Peyer's patch (tissue), 4 donors: ENCODE measurements at places on chromosomes 4 and X. TPM values are rescaled to one million over a fixed set of nuclear protein-coding genes. Genes with fewer than 3 reads are reported as not detected.

COX7B2 gene
- total RNA-seq, result not detected

GLRA2 gene
- total RNA-seq, result not detected

CCDC120 gene
- 13.8 TPM for total RNA-seq

MID1 gene
- total RNA-seq, result 29.9 TPM

AKAP14 gene
- total RNA-seq, result not detected

DNA sequence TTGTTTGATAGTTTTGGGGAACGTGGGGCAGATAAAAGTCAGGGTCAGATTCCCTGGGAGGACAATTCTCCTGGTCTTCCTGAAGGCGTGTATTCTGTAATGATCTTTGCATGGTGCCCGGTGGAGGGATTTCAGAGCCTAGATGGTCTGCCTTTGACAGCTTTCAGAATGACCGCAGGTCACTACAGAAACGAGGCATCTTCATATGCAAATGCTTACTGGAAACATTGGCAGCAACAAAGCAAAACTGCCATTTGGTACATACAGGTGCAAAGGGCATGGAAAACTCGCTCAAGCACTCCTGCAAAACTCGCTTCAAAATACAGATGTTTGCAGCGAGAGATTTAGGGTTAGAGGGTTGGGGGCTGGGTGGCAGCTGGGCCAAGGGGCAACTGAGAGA is 8.8 kb downstream of the C4orf50 start:
- H3K27ac ChIP-seq, result no peak overlapping the region
- H3K36me3 ChIP-seq, result no peaks in the 10 kb centered on the region
- no peaks in the 10 kb centered on the region for H3K27me3 ChIP-seq
- H3K4me1 ChIP-seq, result no peaks in the 10 kb centered on the region
- no peak for DNase-seq

DNA sequence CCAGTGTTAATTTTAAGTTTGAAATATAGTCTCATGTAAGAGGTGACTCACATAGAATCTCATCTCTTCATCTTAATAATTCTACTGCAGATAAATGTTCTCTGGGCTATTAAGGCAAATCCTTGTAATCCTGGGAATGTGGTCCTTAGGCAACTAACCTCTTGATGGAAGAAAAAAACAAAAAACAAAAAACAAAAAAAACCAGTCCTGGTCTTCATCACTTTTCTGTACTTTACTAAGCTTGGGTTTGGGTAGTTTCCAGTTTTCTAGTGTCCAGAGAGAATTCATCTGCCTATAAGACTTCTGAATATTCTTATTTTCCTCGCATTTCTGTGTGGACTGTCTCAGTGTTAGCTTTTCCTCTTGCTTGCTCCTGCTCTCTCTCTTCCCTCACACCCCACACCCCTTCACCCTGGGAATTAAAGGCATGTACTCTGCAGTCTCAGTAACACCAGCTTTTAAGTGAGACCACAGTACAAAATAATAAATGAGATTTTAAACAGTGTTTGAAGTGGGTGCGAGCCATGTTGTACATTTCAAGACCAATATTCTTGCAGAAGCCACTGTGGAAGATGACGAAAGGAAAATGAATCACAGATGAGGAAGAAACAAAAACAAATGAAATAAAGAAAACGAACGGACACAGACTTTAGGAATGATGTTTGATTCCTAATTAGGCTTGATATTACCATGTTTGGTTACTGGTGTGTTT is 51.7 kb downstream of the HAND2 start:
- no peaks in the 10 kb centered on the region for H3K36me3 ChIP-seq
- no peak overlapping the region for H3K4me3 ChIP-seq
- H3K4me1 ChIP-seq, result no peaks in the 10 kb centered on the region
- H3K27me3 ChIP-seq, result no peaks in the 10 kb centered on the region
- H3K27ac ChIP-seq, result no peak overlapping the region

DNA sequence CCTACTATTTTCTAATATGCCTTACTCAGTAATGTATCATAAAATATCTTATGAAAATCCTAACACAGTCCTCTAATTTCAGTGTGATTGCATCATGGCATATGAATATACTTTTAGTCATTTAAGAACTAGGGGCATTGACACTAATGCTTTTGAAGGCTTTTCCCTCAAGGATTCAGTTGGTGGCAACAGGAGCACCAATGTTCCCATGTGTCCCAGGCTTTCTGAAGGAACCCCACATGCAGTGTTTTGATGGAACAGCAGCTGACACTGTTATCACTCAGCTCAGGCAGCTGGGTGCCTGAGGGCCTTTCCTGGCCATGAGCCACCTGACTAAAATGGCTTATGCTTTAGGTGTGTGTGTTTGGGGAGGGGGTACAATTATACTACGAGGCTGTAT is 348.3 kb downstream of the ARHGAP24 start:
- peaks cover 15% of the 10 kb centered on the region for H3K4me1 ChIP-seq
- H3K27ac ChIP-seq, result peak overlapping the region; percentile 27
- DNase-seq, result no peak
- no peak overlapping the region for H3K4me3 ChIP-seq
- H3K36me3 ChIP-seq, result no peaks in the 10 kb centered on the region

- DNase-seq, result no peak
- H3K4me3 ChIP-seq, result no peak overlapping the region
- no peaks in the 10 kb centered on the region for H3K4me1 ChIP-seq
- no peak overlapping the region for H3K27ac ChIP-seq
These were observed 176.0 kb downstream of the SMARCA1 start for GRCh38 chrX:129347291-129347690.

DNA sequence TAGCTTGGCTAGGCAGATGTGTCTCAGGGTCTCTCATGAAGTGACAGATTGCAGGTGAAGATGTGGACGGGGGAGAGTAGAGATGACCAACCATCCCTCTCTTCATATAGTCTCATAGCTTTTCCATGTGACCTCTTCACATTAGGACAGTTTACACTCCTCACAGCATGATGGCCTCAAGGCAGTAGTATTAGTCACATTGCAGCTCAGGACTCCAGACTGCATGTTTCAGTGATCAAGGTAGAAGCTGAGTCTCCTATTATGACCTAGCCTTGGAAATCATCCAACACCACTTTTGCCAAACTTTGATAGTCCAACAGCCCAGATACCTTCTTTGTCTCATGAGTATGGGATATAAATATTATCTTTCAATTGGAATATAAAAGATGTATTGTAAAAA is 147.7 kb downstream of the GASK1B start:
- H3K27me3 ChIP-seq, result no peaks in the 10 kb centered on the region
- H3K4me3 ChIP-seq, result no peak overlapping the region
- H3K27ac ChIP-seq, result no peak overlapping the region
- no peaks in the 10 kb centered on the region for H3K4me1 ChIP-seq
- DNase-seq, result no peak

DNA sequence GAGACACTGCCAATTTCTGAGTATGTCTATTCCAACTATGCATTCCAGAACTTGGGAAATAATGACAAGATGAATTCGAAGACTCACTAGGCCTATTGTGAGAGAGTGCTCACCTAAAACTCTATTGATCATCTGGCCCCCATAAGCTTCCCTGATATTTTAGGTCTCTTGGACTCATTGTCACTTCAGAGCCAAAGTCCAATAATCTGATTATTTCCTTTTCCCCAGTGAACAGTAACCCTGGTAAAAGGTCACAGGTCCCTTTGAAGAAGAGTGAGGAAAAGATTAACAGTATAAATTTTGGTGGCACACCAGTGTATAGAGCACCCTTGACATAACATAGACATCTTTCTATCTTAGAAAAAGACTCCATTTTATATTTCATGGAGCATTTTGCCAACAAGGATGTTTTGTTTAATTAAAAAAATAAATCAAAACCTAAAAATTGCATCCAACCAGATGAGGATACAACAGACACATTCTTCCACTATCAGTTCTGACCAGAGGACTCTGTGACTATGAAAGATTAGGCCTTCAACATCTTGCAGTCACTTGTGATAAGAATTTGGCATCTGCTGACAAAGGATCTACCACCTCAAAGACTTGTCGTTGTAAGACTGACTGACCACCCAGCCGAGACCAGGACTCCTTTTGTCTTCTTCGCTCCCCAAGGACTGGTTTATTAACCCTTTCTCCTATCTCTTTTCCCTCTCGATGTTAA is 191.9 kb downstream of the MAB21L2 start:
- H3K27ac ChIP-seq, result no peak overlapping the region
- no peaks in the 10 kb centered on the region for H3K36me3 ChIP-seq
- no peaks in the 10 kb centered on the region for H3K27me3 ChIP-seq
- H3K4me1 ChIP-seq, result no peaks in the 10 kb centered on the region

GRCh38 chrX:154648931-154649330 is 4.4 kb downstream of the CTAG2 start:
- no peaks in the 10 kb centered on the region for H3K4me1 ChIP-seq
- no peak overlapping the region for H3K4me3 ChIP-seq
- H3K27ac ChIP-seq, result no peak overlapping the region

GRCh38 chr4:178480105-178480504 is 1037.9 kb upstream of the AGA start:
- no peaks in the 10 kb centered on the region for H3K4me1 ChIP-seq
- H3K27ac ChIP-seq, result no peak overlapping the region
- no peaks in the 10 kb centered on the region for H3K36me3 ChIP-seq
- H3K4me3 ChIP-seq, result no peak overlapping the region

DNA sequence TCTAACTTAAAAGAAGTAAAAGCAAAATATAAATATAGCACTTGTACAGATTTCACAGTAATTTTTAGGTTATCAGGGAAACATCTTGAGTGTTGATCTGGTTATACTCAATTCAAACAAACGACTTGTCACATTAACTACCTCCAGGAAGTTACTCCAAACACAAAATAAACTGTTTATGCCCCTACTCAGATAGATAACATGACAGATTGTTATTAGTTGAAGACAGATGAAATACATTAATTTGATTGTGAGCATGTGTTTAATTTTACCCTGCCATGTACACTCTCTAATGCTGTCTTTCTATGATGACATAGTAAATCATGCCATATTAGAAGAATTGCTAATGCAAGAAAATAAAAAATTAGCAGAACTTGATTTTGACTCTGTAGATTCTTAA is 88.0 kb downstream of the RAB28 start:
- no peak overlapping the region for H3K27ac ChIP-seq
- no peaks in the 10 kb centered on the region for H3K4me1 ChIP-seq

DNA sequence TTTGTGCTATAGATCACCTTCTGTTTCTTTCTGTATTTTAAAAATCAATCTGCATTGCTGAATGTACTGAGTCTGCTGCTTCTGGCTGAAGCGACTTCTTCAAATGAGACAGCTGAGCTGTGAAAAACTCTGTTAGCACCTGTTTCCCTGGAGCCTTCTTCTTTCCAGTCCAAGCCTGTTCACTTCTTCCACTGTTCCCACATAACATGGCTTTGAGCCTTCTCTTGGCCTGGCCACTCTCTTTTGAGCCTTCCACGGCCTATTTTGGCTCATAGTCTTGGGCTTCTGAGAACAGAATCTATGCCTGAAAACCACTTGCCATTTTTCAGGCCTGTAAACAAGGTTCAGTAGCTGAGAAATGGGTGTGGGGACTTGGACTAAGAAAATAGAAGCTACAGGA is 132.9 kb upstream of the IGFBP7 start:
- no peak for DNase-seq
- H3K4me3 ChIP-seq, result no peak overlapping the region
- H3K4me1 ChIP-seq, result no peaks in the 10 kb centered on the region
- no peaks in the 10 kb centered on the region for H3K36me3 ChIP-seq
- no peaks in the 10 kb centered on the region for H3K27me3 ChIP-seq

DNA sequence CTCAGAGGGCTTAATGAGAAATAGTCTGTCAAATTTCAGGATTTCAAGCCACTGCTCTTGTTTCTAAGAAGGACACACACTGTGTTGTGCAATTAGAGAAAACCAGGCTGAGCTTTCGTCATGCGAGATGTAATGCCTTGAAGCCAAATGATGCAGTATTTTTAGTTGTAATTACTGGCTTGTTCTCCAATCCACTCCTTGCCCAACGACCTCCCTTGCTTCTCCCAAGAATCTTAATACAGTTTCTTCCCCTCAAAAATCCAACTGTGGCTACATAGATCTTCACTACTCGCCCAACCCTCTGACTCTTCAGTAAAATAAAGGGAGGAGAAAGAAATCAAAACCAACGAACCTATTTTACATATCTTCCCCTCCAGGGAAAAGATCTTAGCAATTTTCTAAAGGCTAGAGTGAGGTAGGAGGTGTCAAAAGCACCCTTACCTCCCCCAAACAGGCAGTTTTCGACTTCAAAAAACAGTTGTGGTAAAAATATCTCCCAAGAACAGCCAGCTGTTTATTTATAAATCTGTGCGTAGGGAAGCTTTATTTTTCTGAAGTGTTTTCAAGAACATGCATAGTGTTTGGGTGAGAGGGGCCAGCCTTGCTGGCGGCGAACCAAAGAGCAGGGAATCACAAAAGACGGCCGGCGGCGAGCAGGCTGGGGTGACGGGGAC is 68.7 kb downstream of the MGST2 start:
- no peaks in the 10 kb centered on the region for H3K36me3 ChIP-seq
- peak overlapping the region; percentile 55 for H3K27ac ChIP-seq
- peak overlapping the region; percentile 24 for H3K4me3 ChIP-seq
- no peaks in the 10 kb centered on the region for H3K27me3 ChIP-seq
- no peaks in the 10 kb centered on the region for H3K4me1 ChIP-seq

- H3K27ac ChIP-seq, result no peak overlapping the region
- DNase-seq, result no peak
- no peaks in the 10 kb centered on the region for H3K36me3 ChIP-seq
- H3K4me3 ChIP-seq, result no peak overlapping the region
- no peaks in the 10 kb centered on the region for H3K27me3 ChIP-seq
These were observed 37.3 kb upstream of the GUCY1A1 start for GRCh38 chr4:155629183-155629825.

GRCh38 chrX:71846429-71846828 is 64.2 kb upstream of the NHSL2 start:
- no peaks in the 10 kb centered on the region for H3K4me1 ChIP-seq
- DNase-seq, result no peak
- no peaks in the 10 kb centered on the region for H3K27me3 ChIP-seq
- no peak overlapping the region for H3K4me3 ChIP-seq
- H3K36me3 ChIP-seq, result no peaks in the 10 kb centered on the region
- no peak overlapping the region for H3K27ac ChIP-seq

DNA sequence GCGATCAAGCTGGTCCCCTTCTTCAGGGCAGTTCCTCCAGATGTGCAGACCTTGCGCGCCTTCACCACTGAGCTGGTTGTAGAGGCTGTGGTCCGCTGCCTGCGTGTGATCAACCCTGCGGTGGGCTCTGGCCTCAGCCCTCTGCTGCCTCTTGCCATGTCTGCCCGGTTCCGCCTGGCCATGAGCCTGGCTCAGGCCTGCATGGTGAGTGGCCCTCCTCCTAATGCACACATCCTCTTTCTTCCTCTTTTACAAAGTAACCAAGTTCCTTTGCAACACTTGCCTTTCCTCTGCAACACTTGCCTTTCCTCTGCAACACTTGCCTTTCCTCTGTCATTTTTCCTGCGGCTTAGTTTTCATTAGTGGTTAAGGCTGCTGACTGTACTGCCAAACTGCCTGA is 1.8 kb downstream of the CCDC22 start:
- H3K36me3 ChIP-seq, result no peaks in the 10 kb centered on the region
- H3K27ac ChIP-seq, result no peak overlapping the region
- H3K4me3 ChIP-seq, result no peak overlapping the region
- no peak for DNase-seq
- no peaks in the 10 kb centered on the region for H3K4me1 ChIP-seq

DNA sequence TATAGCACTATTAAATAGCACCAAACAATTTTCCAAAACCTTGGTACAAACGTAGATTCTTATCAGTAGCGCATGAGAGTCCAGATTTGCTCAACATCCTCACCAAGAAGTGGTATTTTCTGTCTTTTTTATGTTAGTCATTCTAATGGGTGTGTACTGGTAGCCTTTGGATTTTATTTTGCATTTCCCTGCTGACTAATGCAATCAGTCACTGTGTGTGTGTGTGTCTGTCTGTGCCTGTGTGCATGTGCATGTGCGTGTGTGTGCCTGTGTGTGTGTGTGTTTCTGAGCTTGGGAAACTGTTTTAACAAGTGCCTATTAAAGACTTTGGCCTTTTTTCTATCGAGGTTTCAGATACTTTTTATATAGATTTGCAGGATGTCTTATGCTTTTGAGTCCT is 82.2 kb upstream of the MAGEA10 start:
- no peaks in the 10 kb centered on the region for H3K27me3 ChIP-seq
- H3K4me3 ChIP-seq, result no peak overlapping the region
- no peaks in the 10 kb centered on the region for H3K36me3 ChIP-seq
- H3K27ac ChIP-seq, result no peak overlapping the region
- no peak for DNase-seq
- no peaks in the 10 kb centered on the region for H3K4me1 ChIP-seq
